ENCODE measurements at places on chromosomes 5 and 9.

DNA sequence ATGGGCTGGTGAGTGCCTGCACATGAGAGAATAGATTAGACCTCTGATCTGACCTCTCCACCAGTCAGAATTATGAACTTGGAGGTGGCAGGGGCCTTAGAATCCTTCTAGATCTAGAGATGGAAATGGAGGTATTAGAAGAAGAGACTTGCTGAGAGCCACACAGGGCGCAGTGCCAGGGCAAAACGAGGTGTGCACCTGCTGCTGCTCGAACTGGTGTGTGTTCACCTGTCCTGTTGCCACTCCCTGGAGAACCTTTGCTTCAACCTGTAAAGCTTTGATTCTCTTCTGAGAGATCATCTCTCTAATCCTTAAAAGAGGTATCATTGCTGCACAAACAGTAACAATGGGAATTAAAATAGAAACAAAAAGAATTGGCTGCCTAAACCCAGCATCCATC, 24.9 kb downstream of the FRMPD1 start:
- no peaks in the 10 kb centered on the region for H3K36me3 ChIP-seq
- no peaks in the 10 kb centered on the region for H3K4me1 ChIP-seq
- H3K27ac ChIP-seq, result no peak overlapping the region
- H3K4me3 ChIP-seq, result no peak overlapping the region

DNA sequence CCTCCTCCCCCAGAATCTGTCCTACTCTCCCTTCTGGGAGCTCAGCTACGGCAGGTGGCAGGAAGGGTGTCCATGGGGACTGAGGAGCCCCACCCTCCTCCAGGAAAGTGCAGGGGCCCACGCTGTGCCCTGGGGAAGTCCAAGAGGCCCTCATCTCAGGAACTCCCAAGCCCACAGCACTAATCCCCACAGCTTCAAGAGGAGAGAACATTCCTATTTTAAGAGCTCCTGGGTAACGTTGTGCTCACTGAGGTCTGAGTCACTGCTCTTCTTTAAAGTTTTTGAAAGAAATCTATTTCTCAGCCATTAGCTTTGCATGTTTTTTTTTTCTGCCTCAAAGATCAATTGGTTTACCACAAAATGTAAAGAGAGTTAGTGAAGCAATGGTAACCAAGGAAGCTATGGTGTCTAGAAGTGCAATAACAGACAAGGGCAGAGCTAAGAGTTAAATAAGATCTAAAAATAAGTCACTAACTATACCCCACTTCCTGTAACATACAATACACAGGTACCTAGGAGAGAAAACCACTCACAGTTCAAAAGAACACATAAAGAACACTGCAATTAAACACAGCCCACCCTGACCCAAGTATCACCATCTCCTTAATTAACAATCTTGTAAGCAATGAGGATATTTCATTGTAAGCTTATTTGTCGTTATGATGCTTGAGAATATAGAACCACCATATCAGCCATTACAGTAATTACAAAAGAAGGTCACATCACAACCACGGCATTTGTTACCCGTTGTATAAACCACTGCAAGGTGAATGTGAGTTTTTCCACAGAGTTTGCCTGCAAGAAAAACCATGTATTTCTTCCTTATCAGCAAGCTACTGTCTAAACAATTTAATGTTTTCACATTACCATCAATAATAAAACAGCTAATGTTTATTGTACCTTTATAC, 382.3 kb upstream of the SLC30A5 start:
- H3K4me1 ChIP-seq, result peaks cover 24% of the 10 kb centered on the region
- peaks cover 3% of the 10 kb centered on the region for H3K27me3 ChIP-seq
- no peaks in the 10 kb centered on the region for H3K36me3 ChIP-seq
- no peak overlapping the region for H3K4me3 ChIP-seq
- DNase-seq, result no peak

GRCh38 chr5:32320576-32320975, 7.8 kb upstream of the MTMR12 start:
- DNase-seq, result no peak
- no peak overlapping the region for H3K27ac ChIP-seq
- no peaks in the 10 kb centered on the region for H3K27me3 ChIP-seq
- no peaks in the 10 kb centered on the region for H3K36me3 ChIP-seq
- no peak overlapping the region for H3K4me3 ChIP-seq

- no peaks in the 10 kb centered on the region for H3K36me3 ChIP-seq
- H3K4me1 ChIP-seq, result no peaks in the 10 kb centered on the region
- DNase-seq, result no peak
- no peak overlapping the region for H3K4me3 ChIP-seq
These were observed 362.8 kb downstream of the ISL1 start for GRCh38 chr5:51746023-51746422.

DNA sequence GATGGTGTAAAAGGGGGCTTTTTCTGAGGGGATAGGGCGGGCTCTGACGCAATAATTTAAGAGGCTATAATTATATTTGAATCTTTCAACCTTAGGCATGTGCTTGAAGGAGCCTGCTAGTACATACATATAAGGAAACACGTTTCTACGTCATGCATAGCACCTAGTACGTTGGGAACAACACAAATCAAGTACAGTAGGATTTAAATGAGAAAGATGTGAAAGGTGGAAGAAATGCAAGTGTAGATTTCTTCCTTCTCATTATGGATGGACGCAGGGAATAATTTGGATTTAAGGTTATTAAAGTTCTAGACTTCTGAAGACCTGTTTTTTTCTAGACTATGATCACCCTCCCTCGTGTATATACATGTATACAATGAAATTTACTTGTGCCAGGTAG, 927 bp upstream of the CDO1 start:
- peak overlapping the region; percentile 66 for H3K4me3 ChIP-seq
- peaks cover 15% of the 10 kb centered on the region for H3K36me3 ChIP-seq
- peaks cover 19% of the 10 kb centered on the region for H3K4me1 ChIP-seq
- DNase-seq, result no peak

DNA sequence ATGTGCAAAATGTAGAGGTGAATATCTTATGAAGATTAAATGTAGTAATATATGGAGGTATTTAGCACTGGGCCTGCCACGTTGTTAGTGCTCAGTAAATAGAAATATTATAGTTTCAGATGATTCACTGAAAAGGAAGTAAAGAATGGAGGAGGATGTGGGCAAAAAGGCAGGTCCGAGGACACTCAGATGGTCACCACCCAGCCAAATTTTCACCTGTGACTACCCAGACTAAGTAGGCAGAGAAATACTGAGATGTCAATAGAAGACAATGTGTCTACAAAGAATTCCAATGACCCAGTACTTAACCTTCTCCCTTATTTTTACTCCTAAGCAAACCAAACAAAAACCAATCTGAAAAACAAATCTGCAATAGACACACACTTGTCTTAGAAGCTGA, 70.3 kb upstream of the ATP10B start:
- no peak overlapping the region for H3K27ac ChIP-seq
- H3K36me3 ChIP-seq, result no peaks in the 10 kb centered on the region
- H3K27me3 ChIP-seq, result peaks cover 3% of the 10 kb centered on the region
- H3K4me1 ChIP-seq, result peaks cover 3% of the 10 kb centered on the region
- H3K4me3 ChIP-seq, result no peak overlapping the region

DNA sequence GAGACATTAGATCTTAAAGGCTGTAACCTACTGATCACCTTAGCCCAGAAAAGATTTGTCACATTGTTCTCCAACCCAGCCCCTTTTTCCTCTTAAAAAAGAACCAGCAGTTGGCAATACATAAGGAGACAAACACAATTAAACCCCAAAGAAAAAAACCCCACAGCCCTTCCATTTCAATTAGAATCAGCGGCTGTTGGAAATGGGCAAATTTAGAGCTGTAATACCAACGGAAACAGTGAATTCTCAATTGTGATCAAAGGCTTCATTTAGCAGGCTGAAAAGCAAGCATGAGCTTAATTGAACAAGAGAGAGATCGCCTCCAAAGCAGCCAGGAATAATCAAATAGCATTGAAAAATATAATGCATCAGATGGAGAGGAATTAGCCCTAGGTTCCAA, 153.6 kb downstream of the FAM114A2 start:
- peaks cover 3% of the 10 kb centered on the region for H3K27me3 ChIP-seq
- no peak overlapping the region for H3K4me3 ChIP-seq
- DNase-seq, result no peak
- no peaks in the 10 kb centered on the region for H3K36me3 ChIP-seq

- no peak for DNase-seq
- peaks cover 2% of the 10 kb centered on the region for H3K27me3 ChIP-seq
- H3K36me3 ChIP-seq, result peaks cover 4% of the 10 kb centered on the region
- H3K4me1 ChIP-seq, result peaks cover 7% of the 10 kb centered on the region
- H3K4me3 ChIP-seq, result peak overlapping the region; percentile 97
- H3K27ac ChIP-seq, result peak overlapping the region; percentile 66
These were observed 1.5 kb downstream of the TTC39B start for GRCh38 chr9:15305470-15305869.

All from type B pancreatic cell (in vitro differentiated cells).